ENCODE measurements at places on chromosomes 7 and 10.

DNA sequence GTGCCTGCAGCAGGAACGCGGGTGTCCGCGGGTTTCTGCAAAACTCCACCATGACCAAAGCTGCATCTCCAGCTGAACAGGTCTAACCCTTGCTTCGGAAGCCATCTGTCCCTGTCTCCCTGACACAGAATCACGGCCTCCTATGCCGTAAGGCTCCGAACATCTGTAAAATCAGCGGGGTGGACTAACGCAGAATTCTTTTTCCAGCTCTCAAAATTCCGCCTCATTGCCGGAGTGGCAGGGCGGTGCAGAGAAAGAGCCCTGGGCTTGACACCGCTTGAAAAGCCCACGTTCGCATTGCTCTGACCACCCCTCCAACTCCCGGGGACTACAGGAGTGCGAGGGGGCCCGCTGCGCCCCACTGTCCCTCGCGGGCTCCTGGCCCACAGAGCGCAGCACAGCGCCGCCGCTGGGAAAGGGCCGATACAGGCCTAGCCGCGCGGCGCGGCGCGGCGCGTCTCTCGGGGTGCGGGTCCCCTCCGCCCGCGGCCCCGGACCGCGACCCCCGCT is 409 bp downstream of the DNMBP start:
- no peak for DNase-seq

DNA sequence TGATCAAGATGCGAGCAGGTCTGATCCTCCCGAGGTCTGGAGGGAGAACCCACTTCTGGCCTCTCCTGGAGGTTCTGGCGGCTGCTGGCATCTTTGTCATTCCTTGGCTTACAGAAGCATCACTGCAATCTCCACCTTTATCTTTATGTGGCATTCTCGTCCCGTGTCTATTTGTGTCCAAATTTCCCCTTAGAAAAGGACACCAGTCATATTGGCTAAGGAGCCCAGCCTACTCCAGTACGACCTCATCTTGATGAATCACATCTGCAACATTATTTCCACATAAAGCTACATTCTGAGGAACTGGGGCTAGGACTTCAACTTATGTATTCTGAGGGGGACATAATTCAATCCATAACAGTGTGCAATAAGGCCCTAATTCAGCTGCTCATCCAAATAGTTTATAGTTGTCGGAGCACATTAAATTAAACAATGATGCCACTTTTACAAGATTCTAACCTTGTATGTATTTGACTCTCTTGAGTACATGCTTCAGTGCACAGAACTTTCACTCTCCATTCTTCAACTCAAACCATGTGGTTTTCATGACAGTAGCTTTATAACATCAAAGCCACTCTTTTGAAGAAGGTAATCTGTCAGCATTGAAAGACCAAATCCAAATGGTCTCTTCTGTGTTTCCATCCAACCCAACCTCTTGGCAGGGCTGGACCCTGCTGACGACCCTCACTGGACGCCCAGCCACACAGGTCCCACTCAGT is 86.2 kb upstream of the DDC start:
- no peak for DNase-seq

DNA sequence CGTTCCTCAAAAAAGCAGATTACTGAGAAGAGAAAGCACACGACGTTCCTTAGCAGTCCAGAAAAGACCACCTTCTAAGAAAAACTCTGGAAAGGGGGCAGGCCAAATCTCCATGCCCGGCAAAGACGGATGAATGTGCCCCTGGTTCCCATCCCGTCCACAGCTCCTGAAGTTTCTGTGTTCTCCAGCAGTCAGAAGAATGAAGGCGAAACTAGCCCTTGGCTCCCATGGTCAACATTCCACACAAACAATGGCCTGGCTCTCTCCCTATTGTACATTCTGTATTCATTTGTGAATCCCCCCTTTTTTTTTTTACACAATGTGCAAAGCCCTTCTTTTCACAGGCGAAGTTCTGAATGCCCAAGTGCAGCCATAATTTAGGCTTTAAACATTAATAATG is 5.3 kb downstream of the CTBP2 start:
- DNase-seq, result no peak

GRCh38 chr7:85748861-85749260 is 562.0 kb upstream of the SEMA3D start:
- no peak for DNase-seq

DNA sequence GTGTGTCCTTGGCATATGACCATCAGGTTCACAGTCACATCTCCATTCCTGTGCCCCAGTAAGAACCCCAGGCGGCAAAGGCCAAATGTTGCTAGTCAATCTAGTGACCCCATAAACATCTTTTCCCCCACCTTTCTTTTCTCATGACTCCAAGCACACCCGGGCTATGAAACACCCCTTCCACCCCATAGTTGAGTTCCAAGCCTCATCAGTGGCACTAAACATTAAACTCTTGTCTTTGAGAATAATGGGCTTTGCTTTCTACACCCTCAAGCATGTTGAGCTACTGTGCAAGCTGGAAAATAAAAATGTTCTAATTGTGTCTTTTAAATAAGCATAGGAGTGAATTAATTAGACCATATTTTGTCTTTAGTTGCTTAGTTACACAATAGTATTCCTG is 9.4 kb downstream of the ARID5B start:
- DNase-seq, result no peak

GRCh38 chr10:117552701-117553141 is 10.2 kb downstream of the EMX2 start:
- no peak for DNase-seq

DNA sequence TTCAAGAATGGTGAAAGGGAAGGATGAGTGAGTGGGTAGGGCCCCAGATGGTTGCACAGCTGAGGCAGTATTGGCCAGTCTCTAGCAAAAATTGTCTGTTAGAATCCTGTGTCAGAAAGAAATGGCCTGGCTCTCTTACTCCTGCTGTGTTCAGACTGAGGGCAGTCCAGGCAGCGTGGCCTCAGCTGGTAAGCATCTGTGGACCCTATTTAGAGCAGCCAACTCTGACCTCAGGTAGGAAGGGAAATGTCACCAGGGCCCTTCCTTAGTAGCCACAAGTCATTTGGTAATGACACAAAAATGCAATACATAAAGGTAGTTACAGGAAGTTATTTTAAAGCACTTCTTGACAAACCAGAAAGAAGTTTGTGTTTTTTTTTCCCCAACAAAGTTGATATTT is 1194.7 kb downstream of the CNTNAP2 start:
- DNase-seq, result no peak

GRCh38 chr10:86393862-86394455 is 27.4 kb upstream of the GRID1 start:
- DNase-seq, result no peak

- DNase-seq, result no peak
Measured at GRCh38 chr10:96850825-96851224, 18.7 kb downstream of the LCOR start.

DNA sequence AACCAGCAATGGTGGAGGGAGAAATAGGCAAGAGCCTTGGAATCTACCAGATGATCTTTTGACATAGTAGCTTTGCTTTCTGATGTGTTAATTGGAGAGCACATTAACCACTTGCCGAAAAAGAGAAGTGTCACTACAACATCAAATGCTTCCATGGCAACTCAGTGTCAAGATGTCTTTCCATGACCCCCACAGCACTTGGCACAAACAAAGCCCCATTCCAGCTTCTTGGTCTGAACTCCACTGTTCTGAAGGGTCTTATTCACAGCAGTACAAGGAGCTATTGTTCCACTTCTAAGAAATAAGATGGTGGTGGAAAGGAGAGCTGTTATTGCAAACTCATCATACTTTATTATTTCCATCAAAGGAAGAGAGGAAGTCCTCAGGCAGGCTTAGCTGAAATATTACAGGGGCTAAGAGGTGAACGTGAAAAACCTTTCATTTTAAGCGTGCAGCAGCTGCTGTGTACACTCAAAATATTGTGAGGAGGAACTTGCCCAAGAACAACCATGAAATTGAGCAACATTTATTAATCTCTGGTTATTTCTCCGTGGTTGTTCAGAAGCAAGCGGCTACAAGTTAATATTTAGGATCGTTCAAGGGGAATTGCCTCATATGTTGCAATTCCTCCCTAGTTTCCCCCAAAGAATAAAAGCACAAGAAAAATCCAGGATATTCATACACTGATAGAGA is 354.8 kb upstream of the CELF2 start:
- no peak for DNase-seq

GRCh38 chr7:1814089-1814811 is 144.2 kb downstream of the ELFN1 start:
- DNase-seq, result no peak

DNA sequence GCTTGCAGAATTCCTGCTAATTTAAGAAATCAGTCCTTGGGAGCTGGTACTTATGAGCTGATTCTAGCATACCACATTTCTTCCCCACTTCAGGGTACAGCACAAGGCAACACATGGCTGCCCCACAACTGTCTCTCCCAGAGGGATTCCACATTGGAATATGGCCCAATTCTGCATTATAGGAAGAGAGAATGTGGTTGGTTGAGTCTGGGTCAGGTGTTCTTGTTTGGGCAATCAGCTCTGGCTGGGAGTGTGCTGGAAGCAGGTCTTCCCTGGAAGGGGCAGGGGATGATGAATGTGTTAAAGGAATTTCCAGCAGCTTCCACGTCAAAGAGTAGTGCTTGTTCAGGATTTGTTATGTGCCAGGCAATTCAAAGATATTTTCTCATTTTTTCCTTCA is 95.7 kb downstream of the BUB3 start:
- DNase-seq, result no peak

- DNase-seq, result no peak
Measured at GRCh38 chr7:132428247-132428919, 147.9 kb downstream of the PLXNA4 start.

DNA sequence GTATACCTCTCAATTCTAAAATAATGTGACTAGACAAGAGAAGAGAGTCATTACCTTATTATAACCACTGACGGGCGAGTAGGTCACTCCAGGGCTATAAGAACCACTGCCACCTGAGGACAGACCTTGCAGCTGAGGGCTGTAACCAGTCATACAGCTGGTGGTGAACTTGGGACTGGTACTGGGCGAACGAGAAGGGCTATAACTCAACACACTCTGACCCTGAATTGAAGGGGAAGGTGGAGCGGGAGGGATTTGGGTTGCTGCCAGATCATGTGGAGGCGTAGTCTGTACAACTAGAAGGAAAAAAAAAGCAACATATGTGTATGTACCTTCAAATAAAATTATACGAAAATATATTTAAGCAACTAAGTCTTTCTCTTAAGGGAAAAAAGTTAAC is 3.4 kb downstream of the TMEM209 start:
- no peak for DNase-seq

DNA sequence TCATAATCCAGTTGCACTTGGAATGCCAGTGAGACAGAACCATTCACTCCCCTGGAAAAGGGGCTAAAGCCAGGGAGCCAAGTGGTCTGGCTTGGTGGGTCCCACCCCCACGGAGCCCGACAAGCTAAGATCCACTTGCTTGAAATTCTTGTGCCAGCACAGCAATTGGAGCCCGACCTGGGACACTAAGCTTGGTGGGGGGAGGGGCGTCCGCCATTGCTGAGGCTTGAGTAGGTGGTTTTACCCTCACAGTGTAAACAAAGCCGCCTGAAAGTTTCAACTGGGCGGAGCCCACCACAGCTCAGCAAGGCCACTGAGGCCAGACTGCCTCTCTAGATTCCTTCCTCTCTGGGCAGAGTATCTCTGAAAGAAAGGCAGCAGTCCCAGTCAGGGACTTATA is 200.7 kb upstream of the NPSR1 start:
- no peak for DNase-seq

DNA sequence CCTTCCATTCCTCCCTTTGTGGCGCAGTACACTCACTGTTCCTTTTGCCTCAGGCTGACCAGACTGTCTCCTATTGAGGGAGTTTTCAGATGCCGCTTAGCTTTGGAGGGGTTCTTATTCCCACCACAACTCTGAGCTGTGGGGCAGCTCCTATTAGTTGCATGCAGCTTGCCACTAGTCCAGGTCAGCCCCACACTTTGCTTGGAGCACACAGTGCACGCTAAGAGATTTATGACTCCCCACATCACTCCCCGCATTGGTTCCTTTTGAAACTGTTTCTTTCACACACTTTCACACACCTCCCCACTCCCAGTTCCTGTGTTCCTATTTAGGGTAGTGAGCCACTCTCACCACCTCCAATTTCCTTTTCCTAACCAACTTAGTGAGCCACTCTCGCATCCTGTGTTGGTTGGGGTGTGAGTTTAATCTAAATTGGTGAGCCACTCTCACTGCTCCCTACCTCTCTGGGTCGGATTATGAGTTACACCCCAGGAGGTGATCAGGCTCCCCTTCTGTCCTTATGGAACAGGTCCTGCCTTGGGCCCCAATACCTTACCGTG is 10.4 kb upstream of the ZNF485 start:
- DNase-seq, result no peak
